ENCODE measurements at places on chromosomes 13 and 19.

DNA sequence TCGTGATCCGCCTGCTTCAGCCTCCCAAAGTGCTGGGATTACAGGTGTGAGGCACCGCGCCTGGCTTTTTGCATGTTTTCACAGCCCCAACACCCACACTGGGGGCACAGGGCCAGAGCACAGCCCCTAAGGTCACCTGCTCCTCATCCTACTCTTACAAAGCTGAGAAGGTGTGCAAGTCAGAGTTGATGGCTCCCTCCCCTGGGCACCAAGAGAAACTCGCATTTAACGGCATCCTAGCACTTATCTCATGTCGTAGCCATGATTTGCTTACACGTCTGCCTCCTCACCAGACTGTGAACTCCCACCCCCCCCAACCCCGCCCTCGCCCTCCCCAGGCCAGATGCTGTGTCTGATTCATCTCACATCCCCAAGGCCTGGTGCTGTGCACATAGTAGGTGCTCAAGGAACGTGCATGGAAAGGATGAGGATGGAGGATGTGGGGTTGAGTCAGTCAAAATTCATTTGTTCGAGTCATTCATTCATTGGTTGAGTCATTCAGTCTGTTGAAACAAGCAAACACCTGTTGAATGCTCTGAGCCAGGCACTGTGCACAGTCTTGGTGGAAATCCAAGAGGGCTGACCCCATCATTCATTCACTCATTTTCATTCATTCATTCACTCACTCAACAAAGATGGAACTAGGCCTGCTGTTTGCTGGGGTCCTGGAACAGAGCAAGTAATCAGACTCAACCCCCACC is 11.3 kb downstream of the SHANK1 start:
- DNase-seq: no peak

GRCh38 chr19:4830768-4831265 is 695 bp downstream of the TICAM1 start:
- DNase-seq: no peak

- no peak for DNase-seq
These were observed 710.3 kb upstream of the SLITRK5 start for GRCh38 chr13:86960876-86961275.

DNA sequence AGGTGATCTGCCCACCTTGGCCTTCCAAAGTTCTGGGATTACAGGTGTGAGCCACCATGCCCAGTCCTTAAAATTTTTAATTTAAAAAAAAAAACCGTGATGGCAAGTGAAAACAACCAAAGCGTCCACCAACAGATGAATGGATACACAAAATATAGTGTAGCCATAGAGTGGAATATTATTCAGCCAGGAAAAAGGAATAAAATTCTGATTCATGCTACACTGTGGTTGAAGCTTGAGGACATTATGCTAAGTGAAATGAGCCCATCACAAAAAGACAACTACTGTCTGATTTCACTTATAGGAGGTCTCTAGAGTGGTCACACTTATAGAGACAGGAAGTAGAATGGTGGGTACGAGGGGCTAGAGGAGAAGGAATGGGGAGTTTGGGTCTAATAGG is 26.3 kb upstream of the KLF2 start:
- DNase-seq: no peak

- no peak for DNase-seq
These were observed 10.4 kb downstream of the XAB2 start for GRCh38 chr19:7618771-7619510.

DNA sequence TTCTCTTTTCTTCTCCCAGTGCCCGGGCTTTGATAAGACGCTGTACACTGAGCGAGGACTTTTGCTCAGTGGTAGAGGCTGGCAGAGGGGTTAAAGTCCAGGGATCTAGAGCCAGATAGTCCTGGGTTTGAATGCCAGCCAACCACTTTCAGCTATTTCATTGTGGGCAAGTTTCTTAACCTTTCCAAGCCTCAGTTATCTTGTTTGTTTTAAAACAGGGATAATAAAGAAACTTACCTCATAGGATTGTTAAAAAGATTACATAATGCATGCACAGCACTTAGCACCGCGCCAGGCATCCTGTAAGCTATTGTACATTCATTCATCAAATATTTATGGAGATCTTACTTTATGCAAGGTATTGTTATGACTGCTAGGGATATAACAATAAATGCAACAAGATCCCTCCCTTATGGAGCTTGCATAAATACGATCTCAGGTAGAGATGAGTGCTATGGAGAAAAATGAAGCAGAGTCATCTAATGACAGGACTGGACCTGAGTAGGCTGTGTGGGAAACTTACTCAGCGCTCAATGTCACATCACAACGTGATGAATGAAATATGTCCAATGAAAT is 70.8 kb downstream of the LNX2 start:
- no peak for DNase-seq

GRCh38 chr19:48617146-48617937 is 1.6 kb downstream of the RPL18 start:
- DNase-seq: no peak

GRCh38 chr13:71871176-71871754 is 4.3 kb upstream of the DACH1 start:
- DNase-seq: no peak

DNA sequence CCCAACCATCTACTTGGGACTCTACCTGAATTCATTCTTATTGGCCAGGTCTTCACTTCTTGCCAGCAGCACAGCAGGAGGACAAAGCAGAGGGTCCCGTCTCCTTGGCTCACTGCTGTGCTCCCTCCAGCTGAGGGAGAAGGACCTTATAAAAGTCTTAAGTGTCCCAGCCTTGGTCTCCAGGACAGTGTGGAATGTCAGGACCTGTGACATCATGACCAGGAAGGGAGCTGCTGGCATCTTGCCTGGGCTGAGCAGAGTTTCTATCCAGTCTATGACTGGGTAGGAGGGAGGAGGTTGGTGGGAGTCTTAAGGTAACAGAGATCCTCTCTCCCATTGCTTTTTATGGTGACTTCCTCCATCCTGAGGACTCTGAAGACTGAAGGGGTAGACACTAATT is 56.6 kb upstream of the ANKRD10 start:
- no peak for DNase-seq

DNA sequence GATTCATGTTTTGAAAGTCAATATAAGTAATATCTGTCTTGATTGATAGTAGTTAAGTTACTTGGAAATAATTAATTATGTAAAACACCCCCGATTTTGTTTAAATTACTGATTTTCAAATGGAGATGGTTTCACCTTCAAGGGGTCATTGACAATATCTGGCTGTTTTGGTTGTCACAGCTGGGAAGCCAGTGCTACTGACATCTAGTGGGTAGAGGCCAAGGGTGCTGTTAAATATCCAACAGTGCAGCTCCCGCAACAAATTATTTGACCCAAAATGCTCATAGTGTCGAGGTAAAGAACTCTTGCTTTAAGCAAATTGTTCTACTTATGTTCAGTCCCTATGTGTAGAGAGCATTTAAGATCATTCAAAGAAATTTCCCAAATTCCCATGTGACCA is 50.6 kb upstream of the PCDH20 start:
- no peak for DNase-seq

DNA sequence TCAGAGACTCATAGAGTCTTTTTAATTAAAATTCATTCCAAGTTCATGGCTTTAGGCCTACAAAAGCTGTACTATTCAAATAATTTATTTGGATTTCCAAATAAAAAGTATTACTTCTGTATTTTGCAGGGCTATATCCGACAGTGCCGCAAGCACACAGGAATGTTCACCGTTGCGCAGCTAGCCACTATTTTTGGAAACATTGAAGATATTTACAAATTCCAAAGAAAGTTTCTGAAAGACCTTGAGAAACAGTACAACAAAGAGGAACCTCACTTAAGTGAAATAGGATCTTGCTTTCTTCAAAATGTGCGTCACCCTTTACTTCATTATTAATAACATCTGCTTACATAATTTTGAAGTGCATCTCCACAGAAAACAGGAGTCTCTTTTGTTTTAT is 20.5 kb upstream of the C1QTNF9 start:
- no peak for DNase-seq

DNA sequence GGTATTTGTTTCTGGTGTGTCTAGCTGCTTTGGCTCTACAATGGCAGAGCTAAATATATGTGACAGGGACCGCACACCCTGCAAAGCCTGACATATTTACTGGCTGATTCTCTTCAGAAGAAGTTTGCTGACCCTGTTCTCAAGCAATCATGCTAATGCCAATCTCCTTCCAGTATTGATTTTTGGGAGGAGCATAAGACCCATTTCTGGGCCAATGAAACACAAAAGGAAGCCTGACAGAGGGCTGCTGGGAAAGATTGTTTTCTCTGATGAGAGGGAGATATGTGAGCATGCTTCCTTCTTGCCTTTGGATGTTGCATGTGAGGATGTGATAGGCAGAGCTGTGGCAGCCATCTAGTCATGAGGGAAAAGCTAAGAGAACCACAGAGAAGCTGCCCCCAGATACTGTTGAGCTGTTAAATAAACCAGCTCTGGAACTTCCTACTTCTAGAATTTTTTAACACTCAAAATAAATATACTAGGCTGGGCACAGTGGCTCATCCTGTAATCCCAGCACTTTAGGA is 31.4 kb upstream of the TPTE2 start:
- no peak for DNase-seq

DNA sequence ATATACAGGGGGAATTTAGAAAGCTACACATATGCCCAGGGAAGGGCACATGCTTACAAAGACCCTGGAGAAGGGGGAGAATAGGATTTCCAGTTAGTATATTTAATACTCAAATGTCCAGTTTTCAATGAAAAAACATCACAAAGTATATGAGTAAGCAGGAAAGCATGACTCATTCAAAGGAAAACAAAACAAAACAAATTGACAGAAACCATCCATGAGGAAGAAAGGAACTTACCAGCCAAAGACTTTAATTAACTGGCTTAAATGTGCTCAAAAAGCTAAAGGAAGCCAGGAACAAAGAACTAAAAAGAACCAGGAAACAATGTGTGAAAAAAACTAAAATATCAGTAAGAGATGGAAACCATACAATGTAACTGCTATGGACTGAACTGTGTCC is 716.2 kb upstream of the ARGLU1 start:
- DNase-seq: no peak

DNA sequence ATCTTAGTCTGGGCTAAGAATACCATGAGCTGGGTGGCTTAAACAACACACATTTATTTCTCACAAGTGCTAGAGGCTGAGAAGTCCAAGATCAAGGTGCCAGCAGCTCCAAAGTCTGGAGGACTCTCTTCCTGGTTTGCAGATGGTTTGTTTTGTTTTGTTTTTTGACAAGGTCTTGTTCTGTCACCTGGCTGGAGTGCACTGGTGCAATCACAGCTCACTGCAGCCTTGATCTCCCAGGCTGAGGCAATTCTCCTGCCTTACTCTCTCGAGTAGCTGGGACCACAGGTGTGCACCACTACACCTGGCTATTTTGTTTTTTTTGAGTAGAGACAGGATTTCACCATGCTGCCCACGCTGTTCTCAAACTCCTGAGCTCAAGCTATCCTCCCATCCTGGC is 15.5 kb downstream of the APLP1 start:
- no peak for DNase-seq

DNA sequence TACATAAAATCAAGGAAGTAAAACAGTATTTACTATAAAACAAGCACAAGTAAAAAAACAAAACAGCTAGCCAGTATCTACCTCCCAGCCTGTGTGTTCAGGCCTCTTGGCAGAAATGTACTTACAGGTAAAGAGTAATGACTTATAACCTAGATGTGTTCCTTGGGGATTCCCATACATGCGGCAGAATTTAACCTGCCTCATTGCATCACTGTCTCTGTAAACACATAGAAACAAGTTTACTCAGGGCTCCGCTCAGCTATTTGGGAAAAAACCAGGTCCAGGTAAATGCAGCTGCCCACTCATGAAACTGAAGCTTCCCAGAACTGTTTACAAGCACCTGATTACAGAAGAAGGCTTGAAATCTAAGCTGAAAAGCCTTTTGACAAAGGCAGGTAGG is 50.7 kb upstream of the SERP2 start:
- DNase-seq: no peak

DNA sequence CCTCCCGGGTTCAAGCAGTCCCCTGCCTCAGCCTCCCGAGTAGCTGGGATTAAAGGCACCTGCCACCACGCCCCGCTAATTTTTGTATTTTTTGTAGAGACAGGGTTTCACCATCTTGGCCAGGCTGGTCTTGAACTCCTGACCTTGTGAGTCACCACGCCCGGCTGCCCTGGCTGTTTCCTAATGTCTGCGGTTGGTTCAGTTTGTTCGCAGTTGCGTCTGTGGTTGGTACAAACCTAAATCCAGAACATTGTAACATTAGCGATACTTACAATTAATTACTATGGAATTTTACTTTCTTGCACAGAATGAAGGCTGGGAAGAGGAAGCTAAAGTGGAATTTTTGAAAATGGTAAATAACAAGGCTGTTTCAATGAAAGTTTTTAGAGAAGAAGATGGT is 38.1 kb downstream of the RNF17 start:
- no peak for DNase-seq

- no peak for DNase-seq
These were observed 117.1 kb upstream of the USP29 start for GRCh38 chr19:57002710-57003109.

DNA sequence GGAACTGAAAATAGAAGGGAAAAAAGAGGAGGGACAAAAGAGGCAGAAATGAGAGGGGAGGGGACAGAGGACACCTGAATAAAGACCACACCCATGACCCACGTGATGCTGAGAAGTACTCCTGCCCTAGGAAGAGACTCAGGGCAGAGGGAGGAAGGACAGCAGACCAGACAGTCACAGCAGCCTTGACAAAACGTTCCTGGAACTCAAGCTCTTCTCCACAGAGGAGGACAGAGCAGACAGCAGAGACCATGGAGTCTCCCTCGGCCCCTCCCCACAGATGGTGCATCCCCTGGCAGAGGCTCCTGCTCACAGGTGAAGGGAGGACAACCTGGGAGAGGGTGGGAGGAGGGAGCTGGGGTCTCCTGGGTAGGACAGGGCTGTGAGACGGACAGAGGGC is at the start of gene CEACAM5:
Gene CEACAM5 (plus strand): TSS at position 146 of the 400 bp plus-strand sequence. CDS start 106 bp downstream, at position 252.
- DNase-seq: no peak

DNA sequence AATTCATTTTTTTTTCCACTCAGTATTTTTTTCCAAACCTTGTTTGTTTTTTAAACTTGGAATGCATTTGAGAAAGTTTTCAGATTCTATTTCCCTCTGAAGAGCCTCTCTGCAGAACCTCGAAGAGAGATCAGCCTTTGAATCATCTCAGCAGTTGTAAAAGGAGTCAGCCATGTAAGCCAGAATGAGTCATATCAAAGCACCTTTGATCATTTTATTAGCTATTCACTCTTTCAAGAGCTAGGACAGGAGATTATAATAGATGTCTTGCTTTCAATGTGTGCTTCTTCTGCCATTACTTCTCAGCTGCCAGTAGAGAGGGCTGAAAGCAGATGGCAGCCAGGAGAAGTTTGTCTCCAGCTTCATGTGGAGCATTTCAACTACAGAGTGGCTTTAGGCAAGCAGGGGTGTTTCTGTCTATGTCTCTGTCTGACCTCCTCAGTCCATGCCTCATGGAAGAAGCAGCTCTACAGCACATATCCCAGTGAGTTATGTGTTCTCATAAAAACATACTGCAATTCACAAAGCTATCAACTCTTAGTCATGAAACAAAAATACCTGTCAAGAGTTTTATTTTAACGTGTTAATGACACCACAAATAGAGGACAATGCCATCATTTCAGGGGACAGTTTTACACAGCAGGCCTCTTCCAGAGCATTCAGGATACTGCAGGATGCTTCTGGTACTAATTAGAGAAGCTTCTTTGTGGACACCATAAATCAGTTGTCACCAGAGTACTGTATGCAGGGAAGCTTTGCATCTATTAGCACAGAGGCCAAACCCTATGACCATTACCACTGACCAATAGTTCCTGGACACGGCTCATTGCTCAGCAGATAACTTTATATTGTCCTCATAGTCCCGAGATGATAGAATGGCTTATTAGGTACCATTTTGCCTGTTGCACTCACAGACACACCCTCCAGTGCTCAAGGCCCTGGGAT is 94.3 kb downstream of the NHLRC3 start:
- no peak for DNase-seq
